Naive B cell (primary cell): ENCODE measurements at places on chromosomes 6 and 20.

GRCh38 chr20:53559816-53560215, 33.8 kb downstream of the ZNF217 start:
- DNase-seq: no peak

- no peak for DNase-seq
Observed at GRCh38 chr6:52675372-52675771, 4.5 kb downstream of the TMEM14A start.

- DNase-seq: no peak
Observed at GRCh38 chr20:48928832-48929725, 7.6 kb downstream of the ARFGEF2 start.

DNA sequence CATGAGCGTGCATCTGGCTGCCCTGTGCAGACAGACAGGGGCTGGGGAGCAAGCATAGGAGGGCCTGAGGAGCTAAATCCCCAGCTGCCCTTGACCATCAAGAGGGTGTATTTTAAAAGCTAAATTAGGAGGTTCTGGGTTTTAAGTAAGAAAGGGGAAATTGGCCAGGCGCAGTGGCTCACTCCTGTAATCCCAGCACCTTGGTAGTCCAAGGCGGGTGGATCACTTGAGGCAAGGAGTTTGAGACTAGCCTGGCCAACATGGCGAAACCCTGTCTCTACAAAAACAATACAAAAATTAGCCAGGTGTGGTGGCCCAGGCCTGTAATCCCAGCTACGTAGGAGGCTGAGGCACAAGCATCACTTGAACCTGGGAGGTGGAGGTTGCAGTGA, 27.8 kb downstream of the SERPINB6 start:
- DNase-seq: no peak

DNA sequence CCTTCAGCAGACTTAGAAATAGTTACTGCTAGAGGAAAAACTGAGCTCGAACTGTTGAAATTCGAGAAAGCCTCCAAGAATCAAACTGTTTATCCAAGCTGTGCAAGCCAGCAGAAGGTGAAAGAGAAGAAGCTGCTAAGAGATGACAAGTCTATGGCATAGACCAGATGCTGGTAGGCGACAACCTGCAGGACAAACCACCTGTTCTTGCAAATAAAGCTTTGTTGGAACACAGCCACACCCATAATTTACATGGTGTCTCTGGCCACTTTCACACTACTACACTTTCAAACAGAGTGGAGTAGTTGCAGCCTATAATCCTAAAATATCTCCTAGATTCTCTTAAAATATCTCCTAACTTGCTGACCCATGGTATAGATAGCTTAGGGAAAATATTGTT, 33.3 kb downstream of the TNFRSF21 start:
- DNase-seq: no peak

DNA sequence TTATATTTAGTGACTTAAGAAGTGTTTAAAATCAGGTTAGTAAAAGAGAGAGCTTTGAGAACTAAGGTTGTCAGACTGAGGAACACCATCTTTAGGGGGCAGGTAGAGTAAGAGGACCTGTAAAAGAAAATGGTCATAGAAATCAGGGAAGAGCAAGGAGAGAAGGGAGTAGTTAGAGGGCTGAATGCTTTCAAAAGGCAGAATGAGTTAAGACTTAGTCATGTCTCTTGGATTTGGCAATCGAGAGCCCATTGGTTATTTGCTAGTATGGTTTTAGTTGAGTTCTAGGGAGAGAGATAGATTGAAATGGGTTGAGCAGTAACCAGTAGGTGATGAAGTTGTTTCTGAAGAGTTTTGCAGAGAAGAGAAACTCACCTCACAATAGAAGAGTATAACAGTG, 51.1 kb downstream of the RALGAPB start:
- DNase-seq: no peak

- DNase-seq: no peak
Observed at GRCh38 chr20:56595746-56596475, 33.2 kb upstream of the TFAP2C start.

DNA sequence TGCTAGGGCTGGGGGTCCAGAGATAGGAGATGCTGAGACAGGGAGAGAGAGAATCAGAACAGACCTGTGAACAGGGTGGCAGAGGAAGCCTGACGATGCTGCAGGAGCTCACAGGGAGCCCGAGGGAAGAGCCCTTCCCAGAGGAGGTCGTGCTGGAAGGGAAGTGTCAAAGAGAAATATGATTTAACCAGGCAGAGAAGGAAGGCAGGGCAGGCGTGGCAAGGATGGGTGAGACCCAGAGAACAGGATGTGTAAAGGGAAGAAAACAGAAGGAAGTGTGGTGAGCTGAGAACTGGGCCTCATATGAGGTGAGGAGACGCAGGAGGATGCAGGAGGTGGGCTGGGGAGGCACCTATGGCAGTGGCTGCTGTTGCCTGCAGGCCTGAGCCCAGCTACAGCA, 105.6 kb downstream of the ZDHHC14 start:
- DNase-seq: peak; percentile 23

- DNase-seq: no peak
Observed at GRCh38 chr20:57135875-57136274, 130.6 kb downstream of the BMP7 start.

- DNase-seq: no peak
Observed at GRCh38 chr6:113642714-113643406, 214.3 kb upstream of the MARCKS start.

DNA sequence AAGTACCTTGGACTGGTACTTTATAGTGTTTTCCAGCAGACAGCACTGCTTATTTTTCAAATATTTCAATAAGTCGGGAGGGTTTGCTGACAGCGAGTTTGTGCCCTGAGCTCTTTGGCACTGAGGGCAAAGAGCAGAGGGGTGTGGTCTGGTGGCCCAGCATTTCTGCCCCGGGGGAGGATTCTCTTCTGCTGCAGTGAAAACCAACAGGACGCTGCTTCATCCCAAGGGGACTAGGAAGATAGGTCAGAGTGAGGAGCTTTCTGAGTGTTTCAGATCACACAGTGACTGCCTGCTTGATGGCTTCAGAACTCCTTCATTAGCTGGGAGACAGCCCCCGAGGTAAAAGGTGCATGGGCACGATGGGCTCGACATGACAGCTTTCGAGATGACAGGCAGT, 8.6 kb downstream of the ULBP2 start:
- DNase-seq: no peak

DNA sequence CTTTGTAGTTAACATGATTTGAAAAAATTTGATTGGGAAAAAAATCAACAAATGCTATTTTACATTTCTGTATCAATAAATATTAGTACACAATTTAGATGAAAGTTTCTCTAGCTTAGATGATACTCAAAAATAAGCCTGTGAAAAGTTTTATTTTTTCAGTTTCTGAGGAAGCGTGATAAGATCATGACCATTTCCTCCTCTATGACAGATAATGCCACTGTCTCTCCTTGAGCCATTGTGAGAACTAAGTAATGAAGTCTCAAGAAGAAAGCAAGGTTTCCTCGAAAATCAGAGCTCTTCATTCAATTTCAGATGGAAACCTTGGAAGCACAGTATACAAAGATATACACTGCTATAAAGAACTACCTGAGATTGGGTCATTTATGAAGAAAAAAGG, 395.0 kb downstream of the HDGFL1 start:
- no peak for DNase-seq

GRCh38 chr6:75183099-75183541, 22.7 kb downstream of the COL12A1 start:
- no peak for DNase-seq
